ENCODE measurements at places on chromosomes 5 and 9. TPM values are rescaled to one million over a fixed set of nuclear protein-coding genes. Genes with fewer than 3 reads are reported as not detected.

PCDHAC1 gene
- 76.2 TPM for total RNA-seq

GPR150 gene
- not detected for total RNA-seq

DDX4 gene
- total RNA-seq = 0.82 TPM

PCDHB14 gene
- total RNA-seq = 12.6 TPM

IRGM gene
- total RNA-seq = not detected

IFNK gene
- total RNA-seq = not detected

TEK gene
- total RNA-seq = 6.9 TPM

EMB gene
- total RNA-seq = 6.5 TPM

TBCA gene
- total RNA-seq = 106 TPM

AIF1L gene
- total RNA-seq = 16.3 TPM

DRD1 gene
- 18.3 TPM for total RNA-seq

SEC61B gene
- total RNA-seq = 40.4 TPM

CDKN2B-AS1 gene
- total RNA-seq = 0.41 TPM

HAVCR2 gene
- 7.3 TPM for total RNA-seq

CBY3 gene
- total RNA-seq = not detected

TPRN gene
- 6.1 TPM for total RNA-seq

CMBL gene
- 4.5 TPM for total RNA-seq

SUSD3 gene
- total RNA-seq = 0.41 TPM

OR1Q1 gene
- not detected for total RNA-seq

- DNase-seq = no peak
Measured at GRCh38 chr9:35257986-35258659, 96.3 kb downstream of the UNC13B start.

DNA sequence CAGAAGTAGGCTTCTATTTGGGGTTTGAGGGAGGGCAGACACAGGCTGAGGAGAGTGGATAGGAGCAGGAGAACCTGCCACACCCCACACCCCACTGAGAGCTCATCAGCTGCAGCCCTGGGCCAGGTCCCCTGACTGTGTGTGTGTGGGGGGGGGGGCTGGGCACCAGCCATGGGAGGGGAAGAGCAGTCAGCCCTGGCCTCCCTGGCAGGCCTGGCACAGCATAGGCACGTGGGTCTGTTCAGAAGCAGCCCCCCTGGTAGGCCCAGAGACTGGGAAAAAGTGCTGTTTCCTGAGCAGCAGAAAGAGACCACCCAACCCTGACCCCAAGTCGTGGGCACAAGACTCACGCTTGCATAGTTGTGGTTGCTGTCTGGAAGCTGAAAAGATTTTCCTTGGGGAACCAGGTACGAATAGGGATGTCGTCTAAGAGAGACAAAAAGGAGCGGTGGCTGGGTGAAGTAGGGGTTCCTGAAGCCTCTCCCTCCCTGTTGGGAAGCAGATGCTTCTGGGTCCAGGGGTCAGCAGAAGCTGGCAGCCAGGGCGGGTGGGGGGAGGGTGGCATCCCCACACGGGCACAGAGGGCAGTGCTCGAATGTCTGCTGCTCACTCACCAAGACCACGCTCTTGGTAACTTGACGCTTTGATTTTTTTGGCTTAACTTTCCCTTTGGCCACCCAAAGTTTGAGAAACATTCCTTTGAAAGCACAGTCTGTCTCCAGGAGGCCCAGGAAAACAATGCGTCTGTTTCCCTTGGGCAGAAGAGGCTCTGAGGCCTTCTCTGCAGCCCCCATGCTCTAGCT, 2.9 kb downstream of the NSMF start:
- DNase-seq = no peak

DNA sequence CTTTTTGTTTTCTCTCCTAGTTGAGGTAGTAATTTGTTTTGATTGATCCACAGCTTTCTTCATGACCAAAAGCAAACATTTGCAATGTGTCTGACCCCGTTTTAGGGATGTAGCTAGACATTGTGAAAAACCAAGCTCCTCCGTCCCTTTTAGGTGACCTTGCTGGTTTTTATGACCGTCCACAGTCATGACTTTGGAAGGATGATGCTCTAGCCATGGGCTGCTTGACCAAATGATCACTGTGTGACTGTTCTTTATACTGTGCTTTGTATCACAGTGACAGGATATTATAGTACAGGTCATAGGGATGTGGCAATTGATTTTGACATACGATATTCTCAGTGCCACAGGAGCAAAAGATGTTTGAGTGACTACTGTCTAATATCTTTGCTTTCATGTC, 54.4 kb downstream of the KCNN2 start:
- no peak for DNase-seq

- no peak for DNase-seq
Measured at GRCh38 chr9:94818178-94818541, 91.7 kb downstream of the AOPEP start.

GRCh38 chr5:172266071-172266675, 17.4 kb downstream of the UBTD2 start:
- no peak for DNase-seq

GRCh38 chr5:38692781-38693527, 136.5 kb upstream of the LIFR start:
- no peak for DNase-seq

DNA sequence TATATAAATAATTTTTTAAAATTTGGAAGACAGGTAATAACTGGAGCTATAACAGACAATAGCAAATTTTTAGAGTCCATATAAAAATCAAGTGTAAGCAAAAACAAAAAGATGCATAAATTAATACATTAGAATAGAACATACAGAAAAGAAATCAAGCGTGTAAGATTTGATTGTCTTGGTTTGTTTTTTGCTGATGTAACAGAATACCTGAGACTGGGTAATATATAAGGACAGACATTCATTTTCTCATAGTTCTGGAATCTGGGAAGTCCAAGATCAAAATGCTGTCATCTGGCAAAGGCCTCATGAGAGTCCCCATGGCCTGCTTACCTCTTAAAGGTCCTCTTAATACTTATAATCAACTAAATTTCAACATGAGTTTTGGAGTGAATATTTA, 1010.1 kb downstream of the CDH18 start:
- no peak for DNase-seq

- no peak for DNase-seq
Measured at GRCh38 chr5:73198833-73199592, 26.0 kb downstream of the TMEM174 start.

GRCh38 chr5:51806677-51807076, 423.4 kb downstream of the ISL1 start:
- no peak for DNase-seq

DNA sequence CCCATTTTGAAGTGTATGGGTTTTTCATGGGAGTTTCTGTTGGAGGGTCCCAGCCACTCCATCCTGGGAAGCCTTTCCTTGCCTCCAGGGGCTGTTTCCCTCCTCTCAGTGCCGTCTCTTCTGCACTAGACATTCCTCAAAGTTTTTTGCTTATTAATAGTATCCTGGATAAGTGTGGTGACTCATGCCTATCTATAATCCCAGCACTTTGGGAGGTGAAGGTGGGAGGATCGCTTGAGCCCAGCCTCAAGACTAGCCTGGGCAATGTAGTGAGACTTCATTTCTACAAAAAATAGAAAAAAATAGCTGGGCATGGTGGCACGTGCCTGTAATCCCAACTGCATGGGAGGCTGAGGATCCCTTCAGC, 43.1 kb downstream of the RALGPS1 start:
- DNase-seq = no peak

GRCh38 chr5:125311743-125312142, 565.3 kb upstream of the ZNF608 start:
- no peak for DNase-seq

DNA sequence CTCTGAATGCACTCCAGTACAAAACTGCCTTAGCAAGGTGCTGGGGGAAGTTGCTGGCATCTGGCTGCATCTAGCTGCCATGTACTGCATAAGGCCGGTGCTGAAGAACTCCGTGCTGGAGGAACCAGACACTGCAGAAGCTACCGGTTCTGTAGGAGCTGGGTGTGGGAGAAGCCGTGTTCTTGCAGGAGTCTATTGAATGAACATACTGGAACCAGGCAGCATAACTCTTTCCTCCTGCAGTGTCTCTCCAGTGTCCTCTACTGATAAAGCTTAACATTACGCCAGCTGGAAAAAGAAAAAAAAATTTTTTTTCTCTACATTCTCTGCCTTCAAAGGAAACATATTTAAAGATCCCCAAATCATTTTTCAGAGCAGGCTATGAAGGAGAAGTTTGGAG, 38.5 kb downstream of the VPS13A start:
- no peak for DNase-seq

GRCh38 chr5:59081693-59082092, 498.8 kb downstream of the RAB3C start:
- no peak for DNase-seq

DNA sequence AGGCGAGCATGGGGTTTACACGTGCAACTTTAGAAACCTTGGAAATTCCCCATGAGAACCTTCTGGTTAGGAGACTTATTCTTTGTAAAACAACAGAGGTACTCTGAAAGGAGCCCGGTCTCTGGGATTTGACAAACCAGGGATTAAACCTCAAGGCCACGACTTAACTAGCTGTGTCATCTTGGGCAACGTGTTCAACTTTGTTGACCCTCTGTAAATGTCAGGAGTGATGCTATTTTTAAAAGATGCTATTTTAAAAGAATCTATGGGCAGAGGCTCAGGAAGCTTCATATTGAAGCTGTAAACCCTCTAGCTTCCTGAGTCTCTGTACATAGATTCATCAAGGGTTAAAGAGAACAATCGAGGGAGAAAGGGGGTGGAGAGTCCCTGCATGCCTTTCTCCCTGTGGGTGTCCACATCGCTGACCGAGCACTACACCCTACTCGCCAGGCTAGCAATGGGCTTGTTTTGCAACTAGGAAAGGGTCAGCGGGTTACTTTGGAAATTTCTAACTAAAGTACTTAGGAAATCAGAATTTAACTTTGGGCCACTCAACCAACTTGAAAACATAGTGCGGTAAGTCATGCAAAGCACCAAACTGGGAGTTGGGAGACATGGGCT, 2.1 kb downstream of the SLC36A2 start:
- DNase-seq = no peak

GRCh38 chr9:136055715-136056545, 39.2 kb downstream of the NACC2 start:
- DNase-seq = no peak

DNA sequence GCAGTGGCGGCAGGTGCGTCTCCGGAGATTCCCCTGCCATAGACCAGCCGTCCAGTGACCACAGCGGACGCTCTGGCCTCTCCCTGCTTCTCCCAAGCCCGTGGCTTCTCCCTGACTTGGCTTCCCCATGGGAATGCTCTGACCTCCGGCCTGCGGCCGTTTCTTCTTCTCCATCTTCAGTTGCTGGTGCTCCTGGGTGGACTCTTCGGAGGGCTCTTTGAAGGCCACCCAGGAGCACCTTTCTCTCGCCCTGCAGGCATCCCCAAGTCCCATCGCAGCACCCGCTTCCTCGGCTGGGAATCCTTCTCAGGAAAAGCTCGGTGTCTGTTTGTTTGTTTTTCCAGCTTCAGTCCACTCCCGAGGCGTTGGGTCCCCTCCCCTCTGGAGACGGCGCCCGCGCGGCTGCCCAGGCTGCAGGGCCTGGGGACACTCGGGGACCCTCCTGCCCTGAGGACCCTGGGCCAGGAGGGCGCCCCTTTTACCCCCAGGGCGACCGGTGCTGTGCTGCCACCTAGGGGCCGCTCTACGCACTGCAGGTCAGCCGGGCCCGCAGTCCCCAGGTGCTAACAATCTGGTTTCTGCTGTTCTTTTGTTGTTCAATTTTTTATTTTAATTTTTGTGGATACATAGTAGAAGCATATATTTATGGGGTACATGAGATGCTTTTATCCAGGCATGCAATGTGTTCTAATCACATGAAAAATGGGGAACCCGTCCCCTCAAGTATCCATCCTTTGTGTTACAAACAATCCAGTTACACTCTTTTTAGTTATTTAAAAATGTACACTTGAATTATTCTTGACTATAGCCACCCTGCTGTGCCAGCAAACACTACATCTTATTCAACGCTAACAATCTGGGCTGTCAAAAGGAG, 197.9 kb upstream of the ADAMTS16 start:
- DNase-seq = peak; percentile 34

- DNase-seq = no peak
Measured at GRCh38 chr5:23994581-23995370, 487.4 kb downstream of the PRDM9 start.

- DNase-seq = no peak
Measured at GRCh38 chr9:27204578-27204977, 92.4 kb downstream of the EQTN start.

GRCh38 chr5:39658866-39659265, 234.1 kb upstream of the DAB2 start:
- no peak for DNase-seq

GRCh38 chr9:79868567-79869189, 296.9 kb downstream of the TLE4 start:
- DNase-seq = no peak

DNA sequence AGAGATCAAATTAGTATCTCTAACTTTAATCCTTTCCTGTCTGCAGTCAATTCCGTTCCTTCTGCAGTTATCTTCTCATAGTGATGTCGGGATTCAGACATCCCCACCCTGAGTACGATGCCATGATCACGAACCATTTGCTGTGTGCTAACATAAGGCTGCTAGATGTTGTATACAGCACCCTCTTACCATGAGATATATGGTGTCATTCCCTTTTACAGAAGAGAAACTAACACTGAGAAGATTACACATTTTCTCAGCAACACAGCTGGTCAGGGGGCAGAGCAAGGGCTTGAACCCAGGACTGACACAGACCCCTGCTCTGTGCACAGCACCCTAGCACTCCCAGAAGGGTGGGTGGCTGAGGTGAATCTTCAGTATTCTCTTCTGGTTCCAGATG, 46.9 kb upstream of the HSD17B4 start:
- no peak for DNase-seq

- no peak for DNase-seq
Measured at GRCh38 chr9:129138476-129139232, 27.4 kb downstream of the PTPA start.

- DNase-seq = no peak
Measured at GRCh38 chr5:16245956-16246355, 66.4 kb upstream of the MARCHF11 start.

DNA sequence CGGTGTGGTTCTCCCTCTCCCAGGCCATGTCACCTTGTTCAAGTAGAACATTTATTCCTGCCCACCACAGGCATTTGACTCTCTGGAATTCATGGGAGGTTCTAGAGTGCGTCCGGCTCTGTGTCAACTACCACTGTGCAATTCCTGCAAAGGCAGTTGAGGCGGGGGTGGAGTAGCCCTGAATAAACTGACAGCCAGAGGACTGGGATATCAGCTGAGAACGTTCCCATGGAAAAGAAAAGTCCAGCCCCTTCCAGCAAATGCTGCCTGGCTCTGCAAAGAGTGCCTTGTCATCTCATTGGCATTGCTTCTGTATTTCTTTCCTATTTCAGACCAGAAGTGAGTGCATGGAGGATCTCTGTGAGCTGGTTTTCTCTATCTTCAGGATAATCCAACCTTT, 18.9 kb upstream of the MEGF9 start:
- DNase-seq = no peak

- DNase-seq = no peak
Measured at GRCh38 chr9:744046-744712, 97.3 kb upstream of the DMRT1 start.

GRCh38 chr5:32109236-32109635, 64.9 kb downstream of the GOLPH3 start:
- no peak for DNase-seq

All from frontal cortex (tissue), 4 donors.